ENCODE measurements at places on chromosomes 12 and 14. TPM values are rescaled to one million over a fixed set of nuclear protein-coding genes. Genes with fewer than 3 reads are reported as not detected.

- no peak overlapping the region for H3K4me3 ChIP-seq
- H3K36me3 ChIP-seq: no peaks in the 10 kb centered on the region
- peaks cover 25% of the 10 kb centered on the region for H3K4me1 ChIP-seq
- peak overlapping the region; percentile 91 for H3K27ac ChIP-seq
- H3K27me3 ChIP-seq: no peaks in the 10 kb centered on the region
These were observed 994 bp downstream of the PRORP start for GRCh38 chr14:35123388-35123703.

Gene TXNDC16
- 4.0 TPM for total RNA-seq

DNA sequence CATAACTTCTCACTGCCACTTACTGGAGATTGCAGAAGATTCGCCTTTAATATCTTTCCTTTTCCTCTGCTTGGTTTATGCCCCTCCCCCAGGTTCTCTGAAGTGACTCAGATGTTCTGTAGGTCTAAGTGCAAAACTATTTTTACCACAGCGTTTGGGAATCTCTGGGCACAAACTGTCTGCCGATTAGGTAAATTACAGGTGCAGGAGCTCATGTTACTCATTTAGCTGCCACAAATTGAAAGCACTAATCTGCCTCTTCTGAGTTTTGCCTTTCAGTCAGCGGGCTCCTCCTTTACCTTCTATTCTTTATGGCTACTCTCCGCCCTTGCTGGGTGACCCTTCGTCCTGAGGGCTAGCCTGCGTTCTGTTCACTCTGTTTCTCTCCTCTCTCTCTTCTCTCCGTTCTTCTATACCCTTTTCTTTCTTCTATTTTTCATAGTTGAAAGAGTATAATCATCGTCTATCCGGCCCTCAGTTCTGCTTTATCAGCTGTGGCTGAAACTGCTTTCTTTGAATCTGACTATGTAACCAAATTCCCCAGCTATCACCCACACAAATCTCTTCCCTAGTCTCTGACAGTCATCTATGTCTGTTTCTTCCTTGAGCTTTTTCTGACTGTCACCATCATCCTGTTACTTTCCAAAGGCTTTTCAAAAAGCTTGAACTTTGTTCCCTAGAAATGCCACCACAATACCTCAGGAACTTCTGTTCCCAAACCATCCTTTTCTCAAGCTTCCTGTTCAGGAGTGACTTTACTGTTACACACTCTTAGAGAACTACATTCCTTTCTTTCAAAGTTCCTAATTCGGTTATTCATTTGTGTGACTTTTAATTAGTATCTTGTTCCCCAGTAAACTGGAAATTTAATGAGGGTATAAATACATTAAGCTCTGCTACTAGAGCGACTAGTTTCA, 4.3 kb upstream of the MYF6 start:
- H3K4me3 ChIP-seq: no peak overlapping the region
- H3K4me1 ChIP-seq: no peaks in the 10 kb centered on the region
- no peaks in the 10 kb centered on the region for H3K36me3 ChIP-seq

Gene P2RX2
- not detected for total RNA-seq
